Hematopoietic multipotent progenitor cell (in vitro differentiated cells): ENCODE measurements at places on chromosomes 7 and 10. TPM values are rescaled to one million over a fixed set of nuclear protein-coding genes. Genes with fewer than 3 reads are reported as not detected.

DNA sequence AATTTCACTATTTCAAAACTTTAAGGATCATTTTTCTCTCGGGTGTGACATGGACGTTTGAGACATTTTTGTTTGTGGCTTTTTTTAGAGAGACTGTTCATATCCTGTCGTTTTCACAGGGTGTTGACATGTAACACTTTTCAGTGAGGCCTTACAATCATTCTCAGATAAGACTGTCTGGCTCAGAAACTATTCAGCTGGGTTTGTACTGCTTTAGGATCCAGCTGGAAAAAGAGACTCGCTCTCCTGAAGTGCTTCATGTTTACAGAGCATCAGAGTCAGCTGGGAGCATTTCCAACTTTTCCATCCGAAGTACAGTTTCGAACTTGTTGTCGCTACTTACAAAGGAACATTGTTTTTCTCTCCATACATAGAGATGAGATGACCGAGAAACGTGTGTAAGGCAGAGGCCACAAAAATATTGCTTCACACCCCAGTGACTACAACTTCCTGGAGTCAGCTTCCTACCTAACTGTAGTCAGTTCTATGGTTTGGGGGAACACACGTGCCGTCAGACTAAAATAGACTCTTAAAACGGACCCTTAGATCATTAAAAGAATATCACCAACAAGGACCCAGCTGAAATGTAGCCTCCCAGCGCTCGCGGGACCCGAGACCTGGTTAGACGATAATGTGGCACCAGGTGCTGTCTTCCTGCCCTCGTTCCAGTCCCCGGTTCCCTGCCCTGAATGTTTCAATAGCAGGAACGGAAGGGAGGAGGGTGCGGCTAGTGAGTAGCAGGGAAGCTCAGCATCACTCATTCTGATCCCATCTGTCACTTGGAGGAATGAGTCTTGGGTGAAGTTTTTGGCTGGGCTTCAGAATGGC lies 78.0 kb downstream of the MKI67 start:
- peak; percentile 79 for DNase-seq

The PAX4 gene
- not detected for total RNA-seq

The STRIP2 gene
- 0.81 TPM for total RNA-seq

DNA sequence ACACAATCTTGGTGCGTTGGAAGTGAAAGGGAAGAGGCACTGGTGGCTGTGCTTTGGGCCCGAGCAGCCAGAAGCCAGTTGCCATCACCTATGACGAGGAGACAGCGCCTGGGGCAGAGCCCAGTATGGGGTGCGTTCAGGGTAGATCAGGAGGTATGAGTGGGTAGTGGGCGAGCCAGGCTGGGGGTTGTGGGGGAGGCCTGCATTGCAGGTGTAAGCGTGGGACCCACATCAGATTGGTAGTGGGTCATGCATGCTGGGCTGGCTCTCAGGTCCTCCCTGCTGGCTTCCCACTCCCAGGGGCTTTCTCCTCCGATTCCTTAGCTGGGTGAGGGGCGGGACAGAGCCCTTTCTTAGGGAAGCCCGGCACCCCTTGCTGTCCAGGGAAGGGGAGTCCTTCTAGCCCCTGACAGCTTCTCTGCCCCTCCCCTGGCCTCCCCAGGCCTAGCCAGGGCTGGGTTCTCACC lies 445 bp upstream of the PVRIG start:
- no peak for DNase-seq

The HHEX gene
- total RNA-seq, result 68.7 TPM

The CPEB3 gene
- total RNA-seq, result 1.9 TPM

DNA sequence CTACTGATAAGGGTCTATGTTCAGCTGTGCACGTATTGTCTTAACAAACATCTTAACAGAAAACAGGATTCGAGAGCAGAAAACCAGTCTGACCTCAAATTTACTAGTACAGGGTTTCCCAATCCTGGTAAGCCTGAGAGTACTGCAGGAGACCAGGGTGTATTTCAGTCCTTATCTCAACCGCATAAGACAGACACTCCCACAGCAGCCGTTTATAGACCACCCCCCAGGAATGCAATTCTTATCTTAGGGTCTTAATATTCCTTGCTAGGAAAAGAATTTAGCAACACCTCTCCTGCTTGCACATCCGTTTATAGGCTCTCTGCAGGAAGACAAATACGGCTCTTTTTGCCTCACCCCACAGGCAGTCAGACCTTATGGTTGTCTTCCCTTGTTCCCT lies 277.3 kb downstream of the SDK1 start:
- DNase-seq, result no peak

The CYP2W1 gene
- total RNA-seq, result not detected
